Cortex of kidney (tissue), 1 donor: ENCODE measurements at places on chromosomes 13 and 19.

- no peak for DNase-seq
Observed at GRCh38 chr19:10896851-10897526, 25.6 kb downstream of the CARM1 start.

GRCh38 chr19:42394751-42395150, 4.7 kb upstream of the CNFN start:
- DNase-seq = no peak

- no peak for DNase-seq
Observed at GRCh38 chr13:29922896-29923295, 72.5 kb upstream of the UBL3 start.

- DNase-seq = no peak
Observed at GRCh38 chr13:25171517-25172302, at the start of gene AMER2. TSS of gene AMER2 (minus strand) at chr13:25172288. CDS start at chr13:25171619, 669 bp downstream.

GRCh38 chr19:38841787-38842438, 7.9 kb downstream of the HNRNPL start:
- no peak for DNase-seq

DNA sequence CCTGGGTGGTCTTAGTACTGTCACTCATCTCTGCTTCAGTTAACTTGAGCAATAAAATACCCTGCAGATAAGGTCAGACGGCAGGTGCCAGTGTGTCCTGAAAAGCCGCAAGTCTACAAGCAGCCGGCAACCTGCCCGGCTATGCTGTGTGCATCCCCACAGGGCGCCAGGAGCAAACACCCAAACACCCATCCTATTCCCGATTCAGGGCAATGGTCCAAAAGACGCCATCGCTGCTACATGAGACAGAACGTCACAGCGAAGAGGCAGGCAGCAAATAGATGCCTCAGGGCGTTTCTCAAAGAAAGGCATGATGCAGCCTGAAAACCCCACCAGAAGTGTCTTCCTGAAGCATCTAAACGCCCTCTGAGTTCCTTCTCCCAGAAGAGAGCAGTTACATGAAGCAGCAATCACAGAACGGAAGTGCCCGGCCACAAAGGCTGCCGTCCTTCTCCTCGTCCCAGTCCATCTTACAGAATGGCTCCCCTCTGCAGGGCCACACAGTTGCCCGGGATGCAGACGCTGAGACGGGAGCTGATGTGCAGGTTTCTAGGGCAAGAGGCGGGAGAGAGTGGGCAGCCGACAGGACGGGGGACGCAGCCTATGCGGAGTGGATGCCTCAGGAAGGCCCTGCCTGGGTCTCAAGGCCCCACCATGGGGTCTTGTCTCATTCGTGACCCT, 35.1 kb downstream of the RASA3 start:
- no peak for DNase-seq

DNA sequence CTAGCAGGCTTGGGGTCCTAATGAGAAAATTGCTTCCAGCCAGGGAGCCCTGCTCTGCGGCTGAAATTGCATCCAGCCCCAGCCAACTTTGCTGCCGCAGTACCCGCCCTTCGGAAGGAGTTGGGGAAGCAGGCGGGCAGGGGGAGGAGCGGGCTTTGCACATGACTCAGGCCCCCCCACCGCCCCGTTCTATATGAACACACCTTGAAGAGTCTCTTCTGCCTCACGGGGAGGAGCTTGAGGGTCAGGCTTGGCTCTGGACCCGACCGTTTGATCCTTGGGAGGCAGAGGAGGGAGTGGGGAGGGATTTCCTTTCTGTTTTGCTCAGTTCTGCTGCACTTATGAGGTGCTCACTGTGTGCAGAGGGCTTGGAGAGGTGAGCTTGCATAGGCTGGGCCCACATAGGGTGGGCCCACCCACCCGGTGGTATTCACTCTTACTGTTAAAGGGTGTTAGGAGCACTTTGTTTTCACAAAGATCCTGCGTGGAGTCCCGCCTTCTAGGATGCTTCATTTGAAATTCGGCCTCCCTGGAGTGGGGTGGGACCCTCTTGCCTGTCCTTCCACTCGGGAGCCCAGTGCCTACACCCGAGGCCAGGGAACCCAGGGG, 46.5 kb downstream of the LYL1 start:
- no peak for DNase-seq

GRCh38 chr13:35465371-35465770, 11.1 kb downstream of the MAB21L1 start:
- DNase-seq = no peak

DNA sequence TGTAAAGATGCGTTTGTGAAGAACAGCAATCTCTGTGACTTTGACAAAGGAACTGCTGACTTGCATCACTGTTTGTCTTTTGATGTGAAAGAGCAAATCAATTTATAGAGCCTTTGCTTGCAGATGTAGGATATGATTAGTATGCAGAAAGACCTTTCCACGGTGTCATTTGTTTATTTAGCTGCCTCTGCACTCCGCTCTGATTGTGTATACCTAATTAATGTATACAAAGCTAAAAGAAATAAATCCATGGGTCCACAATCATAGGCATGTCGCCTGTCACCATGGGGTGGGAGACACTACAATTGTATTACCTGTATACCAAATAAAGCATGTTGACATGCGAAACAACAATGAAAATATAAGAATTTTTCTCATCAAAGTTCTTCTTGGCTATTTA, 410.7 kb downstream of the MZT1 start:
- DNase-seq = no peak

DNA sequence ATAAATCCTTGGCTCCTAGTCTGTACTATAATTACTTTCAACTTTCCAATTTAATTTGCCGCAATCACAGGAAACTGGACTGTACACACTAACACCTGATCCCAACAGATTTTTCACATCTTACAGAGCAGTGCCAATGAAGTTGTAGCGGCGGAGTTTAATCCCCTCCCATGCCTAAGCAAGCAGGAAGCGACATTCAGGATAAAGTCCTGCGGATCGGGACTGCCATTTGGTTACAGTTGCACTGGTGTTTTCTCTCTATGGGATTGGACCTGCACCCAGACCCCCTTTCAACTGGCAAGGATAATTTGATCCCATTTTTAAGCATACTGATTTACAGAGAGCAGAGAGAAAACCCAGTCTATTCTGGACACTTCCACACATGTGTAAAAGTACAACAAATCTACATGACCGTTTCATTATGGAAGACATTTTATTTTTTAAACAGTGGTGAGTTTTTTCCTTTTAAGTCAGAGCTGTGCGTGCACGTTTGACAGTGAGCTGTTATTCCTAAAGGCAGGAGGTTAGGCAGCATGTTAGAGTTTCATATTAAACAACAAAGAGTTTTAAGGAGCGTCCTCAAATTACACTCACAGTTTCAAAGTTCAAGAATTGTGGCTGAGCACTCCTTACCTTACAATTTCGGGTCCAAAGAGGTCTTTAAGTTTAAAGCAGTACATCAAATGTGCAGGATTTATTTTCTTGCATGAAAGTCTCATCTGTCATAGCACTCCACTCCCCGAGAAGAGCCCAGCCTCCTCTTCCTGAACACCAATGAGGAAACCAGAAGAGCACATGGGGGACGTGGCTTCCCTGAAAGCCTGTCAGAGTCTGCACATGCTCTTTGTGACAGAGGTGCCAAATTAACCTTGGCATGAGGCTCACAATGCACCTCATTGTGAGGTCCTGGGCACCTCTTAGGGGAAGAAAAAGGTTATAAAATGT, 141.6 kb upstream of the RFC3 start:
- no peak for DNase-seq

GRCh38 chr13:99042521-99043250, 64.8 kb upstream of the DOCK9 start:
- no peak for DNase-seq

DNA sequence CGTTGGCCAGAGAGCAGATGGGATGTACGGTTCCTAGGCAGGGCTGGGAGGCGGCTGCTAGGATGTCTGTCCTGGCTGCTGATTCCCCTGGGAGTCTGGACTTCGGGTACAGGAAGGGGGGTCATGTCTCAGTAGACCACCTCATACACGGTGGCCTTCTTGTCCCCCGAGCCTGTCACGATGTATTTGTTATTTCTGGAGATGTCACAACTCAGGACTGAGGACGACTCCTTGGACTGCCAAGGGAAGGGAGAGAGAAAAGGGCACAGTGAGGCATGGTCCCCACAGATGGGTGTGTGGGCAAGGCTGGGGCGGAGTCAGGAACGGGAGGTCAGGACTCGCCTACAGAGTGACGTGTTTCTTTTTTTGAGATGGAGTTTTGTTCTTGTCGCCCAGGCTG, 20.4 kb downstream of the TLE6 start:
- no peak for DNase-seq

- no peak for DNase-seq
Observed at GRCh38 chr19:16040642-16041041, 35.7 kb upstream of the TPM4 start.

GRCh38 chr13:108425056-108425455, 155.5 kb downstream of the TNFSF13B start:
- DNase-seq = no peak

DNA sequence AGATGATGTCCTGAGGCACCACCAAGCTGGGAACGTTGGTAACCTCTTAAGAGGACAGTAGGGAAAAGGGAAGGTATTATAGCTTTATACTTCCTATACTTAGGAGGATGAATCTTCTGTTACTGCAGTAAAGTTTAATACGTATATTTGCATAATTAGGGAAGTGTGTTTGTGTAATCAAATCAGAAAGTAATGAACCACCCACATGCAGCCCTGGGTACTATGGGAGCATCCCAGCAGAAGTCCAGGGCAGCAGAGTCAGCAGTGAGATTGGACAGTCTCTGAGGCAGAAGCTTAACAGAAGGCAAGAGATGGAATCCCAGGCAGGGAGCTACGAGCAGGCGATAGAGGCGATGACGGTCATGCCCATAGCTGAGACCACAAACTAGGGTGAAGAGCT, 12.5 kb downstream of the SAFB start:
- DNase-seq = no peak

DNA sequence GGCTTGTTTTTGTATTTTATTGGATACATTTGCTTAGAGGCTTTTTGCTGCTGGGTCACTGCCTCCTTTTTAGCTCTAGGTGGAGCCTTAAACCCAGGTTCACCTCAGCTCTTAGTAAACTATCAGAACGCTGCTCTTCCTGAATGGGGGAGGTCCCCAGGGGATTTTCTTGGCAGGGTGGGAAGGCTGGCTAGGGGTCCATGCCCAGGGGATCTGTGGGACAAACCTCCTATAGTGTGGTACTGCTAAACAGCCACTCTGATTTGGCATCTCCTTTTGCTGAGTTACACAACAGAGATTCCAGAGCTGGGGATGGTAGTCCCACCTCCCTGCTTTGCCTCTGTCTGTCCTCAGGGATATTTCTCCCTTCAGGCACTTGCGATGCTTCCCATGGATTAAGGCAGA, 204.9 kb downstream of the ZIC5 start:
- no peak for DNase-seq

GRCh38 chr19:16087940-16088339, 11.6 kb downstream of the TPM4 start:
- no peak for DNase-seq

DNA sequence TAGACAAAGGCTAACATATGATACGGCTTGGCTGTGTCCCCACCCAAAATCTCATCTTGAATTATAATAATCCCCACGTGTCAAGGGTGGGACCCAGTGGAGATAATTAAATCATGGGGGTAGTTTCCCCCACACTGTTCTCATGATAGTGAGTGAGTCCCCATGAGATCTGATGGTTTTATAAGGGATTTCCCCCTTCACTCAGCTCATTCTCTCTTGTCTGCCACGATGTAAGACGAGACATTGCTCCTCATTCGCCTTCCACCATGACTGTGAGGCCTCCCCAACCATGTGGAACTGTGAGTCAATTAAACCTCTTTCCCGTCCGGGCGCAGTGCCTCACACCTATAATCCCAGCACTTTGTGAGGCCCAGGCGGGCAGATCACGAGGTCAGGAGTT, 143.5 kb downstream of the RXFP2 start:
- DNase-seq = no peak

DNA sequence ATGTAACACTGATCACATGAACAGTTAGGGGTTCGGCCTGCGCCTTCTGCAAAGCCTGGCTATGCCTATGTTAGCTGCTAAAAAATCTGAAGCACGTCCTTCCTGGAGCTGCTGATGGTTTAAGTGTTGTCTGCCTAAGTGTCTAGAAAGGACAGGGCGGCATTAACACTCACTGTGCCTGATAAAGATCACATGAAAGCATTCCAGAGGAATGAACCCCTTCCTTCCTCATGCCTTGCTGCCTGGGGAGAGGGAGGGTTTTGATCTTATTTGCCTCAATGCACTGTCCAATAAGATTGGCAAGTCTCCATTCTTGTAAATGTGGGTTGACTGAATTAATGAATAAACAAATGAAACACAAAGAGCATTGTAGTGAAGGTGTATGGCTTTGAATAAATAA, 5.2 kb downstream of the DOCK9 start:
- no peak for DNase-seq

GRCh38 chr19:33746159-33746558, 50.5 kb upstream of the KCTD15 start:
- DNase-seq = no peak

DNA sequence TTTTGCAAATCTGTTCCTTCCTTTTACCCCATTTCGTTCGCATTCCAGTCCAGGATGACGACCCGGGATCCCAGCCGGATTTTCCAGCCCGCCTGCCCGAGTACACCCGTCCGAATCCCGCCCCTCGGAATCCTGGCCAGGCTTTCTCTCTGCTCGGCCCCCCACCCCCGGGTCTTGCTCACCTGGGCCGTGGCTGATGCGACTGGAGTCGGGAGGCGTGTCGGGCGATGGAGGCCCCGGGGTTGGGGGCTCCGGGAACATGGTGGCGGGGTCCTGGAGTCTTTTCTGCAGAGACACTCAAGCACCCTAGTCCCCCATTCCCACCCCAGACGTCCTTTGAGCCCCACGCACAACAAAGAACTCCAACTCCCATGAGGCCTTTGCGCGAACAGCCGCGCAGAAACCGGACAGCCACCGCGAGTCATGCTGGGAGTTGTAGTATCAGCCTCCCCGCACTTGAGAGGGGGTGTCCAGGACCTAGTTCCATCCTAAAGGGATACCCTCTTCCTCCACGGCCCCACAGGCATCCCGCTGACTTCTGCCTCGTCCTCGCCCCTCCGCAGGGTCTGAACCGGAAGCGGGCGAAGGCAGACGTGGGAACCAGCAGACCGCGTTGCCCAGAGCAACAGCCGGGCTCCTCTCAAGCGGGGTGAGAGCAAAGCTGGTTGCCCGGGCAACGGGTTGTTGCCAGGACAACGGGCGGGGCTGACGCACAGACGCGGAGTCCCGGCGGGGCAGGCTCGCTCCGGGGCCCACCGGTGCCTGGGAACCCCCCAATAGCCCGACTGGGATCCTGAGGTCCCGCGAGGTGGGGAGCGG, 1.1 kb downstream of the SYT5 start:
- no peak for DNase-seq

DNA sequence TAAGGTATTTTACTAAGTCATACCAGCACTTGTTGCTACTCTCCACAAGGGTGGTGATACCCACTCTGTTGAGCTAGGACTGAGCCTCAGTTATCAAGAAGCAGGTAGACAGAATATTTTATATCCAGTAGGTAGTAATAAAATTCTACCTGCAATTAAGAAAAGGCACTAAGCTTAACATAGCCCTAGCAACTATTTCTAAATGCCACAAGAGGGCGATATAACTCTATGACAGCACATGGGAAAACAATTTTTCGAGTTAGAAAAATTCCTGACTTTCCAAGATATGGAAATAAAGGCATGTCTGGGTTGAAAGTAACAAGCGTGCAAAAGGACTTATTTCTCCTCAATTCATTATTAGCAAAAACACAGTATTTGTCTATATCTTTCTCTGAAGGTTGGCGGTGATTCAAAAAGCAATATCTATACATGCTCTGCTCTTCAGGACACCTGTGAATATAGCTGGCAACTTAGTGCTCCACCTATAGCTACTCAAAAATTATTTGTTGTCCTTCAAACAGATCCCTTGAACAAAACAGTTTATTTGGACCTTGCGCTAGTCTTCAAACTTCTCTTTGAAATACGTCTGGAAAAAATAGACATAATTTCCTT, 14.7 kb downstream of the CCDC169 start:
- DNase-seq = no peak
